ENCODE measurements at places on chromosomes 4 and X.

GRCh38 chr4:72076562-72076961 is 44.8 kb downstream of the NPFFR2 start:
- DNase-seq = no peak

- DNase-seq = no peak
Observed at GRCh38 chrX:19446397-19446796, 68.9 kb downstream of the MAP3K15 start.

DNA sequence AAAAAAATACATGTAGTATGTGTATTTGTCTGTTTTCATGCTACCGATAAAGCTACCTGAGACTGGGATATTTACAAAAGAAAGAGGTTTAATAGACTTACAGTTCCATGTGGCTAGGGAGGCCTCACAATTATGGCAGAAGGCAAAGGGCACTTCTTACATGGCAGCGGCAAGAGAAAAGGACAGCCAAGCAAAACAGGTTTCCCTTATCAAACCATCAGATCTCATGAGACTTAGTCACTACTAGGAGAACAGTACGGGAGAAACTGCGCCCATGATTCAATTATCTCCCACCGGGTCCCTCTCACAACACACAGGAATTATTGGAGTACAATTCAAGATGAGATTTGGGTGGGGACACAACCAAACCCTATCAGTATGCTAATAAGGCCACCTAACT is 137.0 kb upstream of the ELOVL6 start:
- no peak for DNase-seq

DNA sequence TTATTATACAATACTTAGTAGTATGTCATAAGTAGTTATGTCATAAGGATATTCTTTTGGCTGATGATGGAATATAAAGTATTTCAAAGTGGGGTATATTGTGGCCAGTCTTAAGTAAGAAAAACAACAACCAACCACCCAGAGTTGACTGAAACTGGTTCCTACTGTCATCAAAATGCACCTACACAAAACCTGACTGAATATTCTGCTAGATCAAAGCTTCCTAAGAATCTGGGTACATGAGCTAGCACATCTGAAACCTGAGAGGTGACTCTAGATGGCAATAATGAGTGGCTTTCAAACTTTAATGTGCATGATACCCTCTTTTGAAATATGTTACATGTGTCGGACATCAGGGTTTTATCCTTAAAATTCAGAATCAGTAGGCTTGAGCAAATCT is 60.4 kb downstream of the REELD1 start:
- no peak for DNase-seq

DNA sequence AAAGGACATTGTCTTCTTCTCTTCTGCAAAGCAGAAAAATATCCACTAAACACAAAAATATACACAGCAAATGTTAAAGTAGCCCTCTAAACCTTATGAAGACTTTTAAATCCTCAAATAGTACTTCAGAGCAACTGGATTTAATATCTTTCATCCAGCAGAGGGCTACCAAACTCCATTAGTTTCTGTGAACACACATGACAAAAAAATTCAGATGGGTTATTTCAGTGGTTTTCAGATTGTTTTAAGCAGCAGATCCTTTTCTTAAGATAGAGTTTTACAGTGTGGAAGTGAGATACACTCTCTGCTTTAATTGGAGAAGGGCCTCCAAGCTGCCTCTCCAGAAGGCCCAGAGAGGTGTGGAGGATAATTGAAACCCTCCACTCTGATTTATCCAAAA is 56.7 kb downstream of the ANK2 start:
- no peak for DNase-seq

GRCh38 chr4:176882206-176882605 is 89.5 kb upstream of the VEGFC start:
- no peak for DNase-seq

DNA sequence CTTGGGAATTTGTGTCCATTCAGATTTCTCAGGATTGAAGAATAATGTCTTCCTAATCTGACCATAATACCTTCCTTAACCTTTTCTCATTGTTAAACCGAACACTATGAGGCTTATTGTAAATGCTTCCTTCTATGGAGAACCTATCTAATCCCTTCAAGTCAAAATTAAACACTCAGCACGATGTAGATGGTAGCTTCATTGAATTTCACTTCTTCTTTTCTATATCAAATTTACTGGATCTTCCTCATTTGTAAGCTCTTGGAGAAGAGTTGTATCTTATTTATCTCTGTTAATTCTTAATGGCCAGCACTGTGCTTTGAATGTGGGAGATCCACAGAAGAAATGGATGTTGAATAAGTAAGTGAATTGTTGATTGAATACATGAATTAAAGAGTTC is 109.0 kb upstream of the RAPGEF2 start:
- DNase-seq = no peak

- peak; percentile 2 for DNase-seq
Observed at GRCh38 chr4:1416051-1416947, 10.1 kb upstream of the NKX1-1 start.

GRCh38 chrX:15465896-15466651 is 27.1 kb downstream of the PIR start:
- no peak for DNase-seq

GRCh38 chrX:124910611-124911010 is 409.1 kb upstream of the TEX13C start:
- no peak for DNase-seq

DNA sequence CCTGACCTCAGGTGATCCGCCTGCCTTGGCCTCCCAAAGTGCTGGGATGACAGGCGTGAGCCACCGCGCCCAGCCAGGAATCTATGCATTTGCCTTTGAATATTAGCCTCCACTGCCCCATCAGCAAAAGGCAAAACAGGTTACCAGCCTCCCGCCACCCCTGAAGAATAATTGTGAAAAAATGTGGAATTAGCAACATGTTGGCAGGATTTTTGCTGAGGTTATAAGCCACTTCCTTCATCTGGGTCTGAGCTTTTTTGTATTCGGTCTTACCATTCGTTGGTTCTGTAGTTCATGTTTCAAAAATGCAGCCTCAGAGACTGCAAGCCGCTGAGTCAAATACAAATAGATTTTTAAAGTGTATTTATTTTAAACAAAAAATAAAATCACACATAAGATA is 44.2 kb upstream of the SHOX start:
- no peak for DNase-seq

GRCh38 chrX:79138658-79139241 is 5.7 kb upstream of the GPR174 start:
- DNase-seq = no peak

GRCh38 chrX:153361781-153362397 is 27.9 kb downstream of the ZNF275 start:
- no peak for DNase-seq

- no peak for DNase-seq
Observed at GRCh38 chr4:187208651-187209050, 485.0 kb upstream of the FAT1 start.

- DNase-seq = no peak
Observed at GRCh38 chrX:100615005-100615404, 21.6 kb downstream of the TSPAN6 start.

DNA sequence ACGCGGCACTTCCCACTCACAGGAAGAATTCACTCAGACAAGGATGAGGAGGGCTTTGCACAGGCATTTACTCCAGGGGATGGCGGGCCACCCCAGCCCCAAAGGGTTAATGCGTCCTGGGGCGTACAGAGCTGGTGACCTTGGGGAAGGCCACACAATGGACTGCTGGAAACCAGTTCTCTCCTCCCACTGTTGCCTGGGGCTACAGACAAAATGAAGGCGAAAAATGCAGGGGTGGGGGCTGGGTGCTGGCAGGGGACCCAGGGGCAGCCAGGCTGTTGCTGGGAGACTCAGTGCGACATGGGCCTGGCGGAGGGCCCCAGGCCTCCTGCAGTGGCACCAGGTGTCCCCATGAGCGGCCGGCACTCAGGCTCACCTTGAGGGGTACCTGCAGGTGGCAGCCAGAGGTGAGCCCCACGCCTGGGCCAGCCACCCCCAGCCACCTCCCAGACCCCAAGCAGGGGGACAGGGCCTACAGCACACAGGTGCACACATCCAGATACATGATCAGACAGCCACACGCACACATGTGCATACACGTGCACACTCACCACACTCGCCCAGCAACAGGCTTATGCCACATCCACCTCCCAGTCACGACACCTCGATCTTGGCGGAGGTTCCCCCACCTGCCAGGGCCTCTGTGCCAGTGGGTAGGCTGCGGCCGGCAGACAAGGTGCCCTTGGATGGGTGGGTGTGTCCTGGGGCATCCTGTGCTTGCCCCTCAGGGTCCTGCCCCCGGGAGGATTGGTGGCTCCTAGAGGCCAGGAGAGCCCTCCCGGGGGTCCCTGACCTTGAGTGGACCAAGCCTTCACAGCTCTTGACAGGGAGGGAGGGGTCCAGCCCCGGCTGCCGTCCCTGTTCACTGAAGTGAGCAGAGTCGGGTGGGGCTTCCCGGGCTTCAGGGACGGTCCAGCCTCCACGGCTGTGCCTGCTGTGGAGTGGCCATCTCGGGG is 13.1 kb downstream of the NAT8L start:
- no peak for DNase-seq

GRCh38 chrX:147680251-147680650 is 231.5 kb upstream of the FMR1 start:
- DNase-seq = no peak

All from activated gamma-delta T cell treated with Interleukin-2 at 50 U/mL for 16 hours (primary cell).